Dorsolateral prefrontal cortex (tissue), 122 donors: ENCODE measurements at places on chromosomes 7 and 10. TPM values are rescaled to one million over a fixed set of nuclear protein-coding genes. Genes with fewer than 3 reads are reported as not detected.
A peak's percentile ranks its signal among the peaks of the same experiment; 100 is the strongest.

The SHTN1 gene
- 90.6 TPM for total RNA-seq

The RADIL gene
- 8.6 TPM for total RNA-seq

The LRRD1 gene
- total RNA-seq: 0.97 TPM

The PLEKHS1 gene
- not detected for total RNA-seq

The CUZD1 gene
- total RNA-seq: 2.4 TPM

The AUTS2 gene
- 65.2 TPM for total RNA-seq

The PCDH15 gene
- total RNA-seq: 13.0 TPM

The SPDYE5 gene
- not detected for total RNA-seq

- no peak for DNase-seq
These were observed 158.7 kb upstream of the LANCL2 start for GRCh38 chr7:55206235-55207029.

DNA sequence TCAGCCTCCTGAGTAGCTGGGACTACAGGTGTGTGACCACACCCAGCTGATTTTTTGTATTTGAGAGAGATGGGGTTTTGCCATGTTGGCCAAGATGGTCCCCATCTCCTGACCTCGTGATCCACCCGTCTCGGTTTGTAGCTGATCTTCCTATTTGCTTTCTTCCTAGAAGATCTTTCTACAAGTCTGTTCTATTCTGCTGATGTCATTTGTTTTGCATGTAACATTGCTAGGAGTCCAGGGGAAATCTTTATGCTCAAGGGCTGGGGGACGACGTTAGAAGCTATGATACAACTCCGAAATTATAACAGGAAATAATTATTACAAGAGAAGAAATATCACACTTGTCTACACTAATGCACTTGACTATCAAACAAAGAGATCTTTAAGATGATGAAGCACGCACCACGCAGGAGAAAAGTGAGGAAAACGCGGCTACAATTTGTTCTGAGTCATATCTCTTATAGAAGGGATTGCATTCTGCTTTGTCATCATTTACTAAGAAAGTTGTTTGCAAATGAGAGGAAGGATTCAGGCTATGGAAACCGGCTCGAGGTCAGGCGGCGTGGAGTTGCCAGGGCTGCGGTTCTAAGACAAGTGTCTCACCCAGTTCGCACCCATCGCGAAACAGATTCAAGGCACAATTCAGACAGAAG lies 103.0 kb upstream of the CARD11 start:
- no peak for DNase-seq

GRCh38 chr10:66862687-66863258 lies 63.1 kb upstream of the LRRTM3 start:
- no peak for DNase-seq

GRCh38 chr7:144470078-144470477 lies 66.6 kb upstream of the NOBOX start:
- DNase-seq: no peak

DNA sequence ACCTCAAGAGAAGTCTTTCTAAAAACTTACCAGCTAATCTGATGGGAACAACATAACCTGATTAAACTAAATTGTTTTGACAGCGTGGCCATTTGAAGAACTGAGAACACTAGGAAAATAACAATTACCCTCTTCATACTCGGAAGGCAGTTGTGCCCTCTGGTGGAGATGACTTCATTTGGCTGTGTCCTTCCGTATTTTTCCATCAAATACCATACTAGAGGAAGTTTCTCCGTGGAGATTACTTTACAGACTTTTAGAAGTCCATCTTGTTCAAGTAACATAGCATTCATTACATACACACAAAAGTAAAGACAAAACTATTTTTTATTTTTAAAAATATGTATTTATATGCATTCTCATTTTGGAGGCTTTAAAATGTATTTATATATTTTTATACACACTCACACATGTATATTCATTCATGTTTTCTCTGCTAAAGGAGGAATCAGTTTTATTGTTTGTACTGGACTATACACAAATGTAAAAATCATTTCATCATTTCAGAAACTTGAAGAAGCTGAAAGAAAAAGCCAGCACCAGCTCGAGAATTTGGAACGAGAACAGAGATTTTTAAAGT lies 25.2 kb downstream of the SMNDC1 start:
- DNase-seq: no peak

DNA sequence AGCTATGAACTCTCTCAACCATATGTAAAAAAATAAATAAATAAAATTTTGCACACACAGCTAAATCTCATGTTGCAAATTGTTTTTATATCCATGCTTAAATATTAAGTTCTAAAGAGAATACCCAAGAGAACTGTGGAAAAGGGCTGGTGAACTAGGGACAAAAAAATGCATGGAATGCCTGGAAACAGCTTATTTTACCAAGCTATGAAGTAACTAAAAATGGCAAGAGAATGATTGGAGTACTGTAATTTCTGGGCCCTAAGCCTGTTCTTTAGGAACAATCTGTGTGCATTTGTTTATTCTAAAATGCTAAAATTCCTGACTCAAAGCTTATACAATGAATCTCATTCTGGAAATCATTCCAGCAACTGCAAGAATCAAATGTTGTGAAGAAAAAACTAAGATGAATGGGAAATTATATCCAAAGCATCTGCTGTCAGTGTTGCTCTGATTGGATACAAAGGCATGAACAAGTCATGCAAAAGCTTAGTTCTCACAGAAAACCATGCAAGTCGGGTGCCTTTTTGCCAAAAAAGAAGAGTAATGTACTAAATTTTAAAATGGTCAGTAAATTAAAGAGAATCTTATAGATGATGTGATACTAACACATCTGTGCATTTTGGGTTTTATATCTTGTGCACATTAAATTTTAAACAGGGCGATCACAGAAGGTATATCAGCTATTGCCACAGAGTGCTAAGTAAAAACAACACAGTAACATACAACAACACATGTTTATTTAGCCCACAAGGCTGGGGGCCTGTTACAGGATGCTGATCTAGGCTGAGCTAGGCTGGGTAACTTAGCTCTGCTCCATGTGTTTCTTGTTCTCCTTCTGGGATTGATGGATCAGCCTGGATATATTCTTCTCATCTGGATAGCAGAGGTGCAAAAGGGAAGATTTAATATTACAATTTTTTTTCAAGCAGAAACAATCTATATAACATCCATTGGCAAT lies 453.5 kb upstream of the SEMA3A start:
- no peak for DNase-seq

GRCh38 chr10:129896136-129896859 lies 67.8 kb downstream of the EBF3 start:
- DNase-seq: peak; percentile 66

- no peak for DNase-seq
These were observed 37.2 kb downstream of the FAM13C start for GRCh38 chr10:59325116-59325515.

- no peak for DNase-seq
These were observed 8.3 kb upstream of the ABCB5 start for GRCh38 chr7:20607216-20607615.

DNA sequence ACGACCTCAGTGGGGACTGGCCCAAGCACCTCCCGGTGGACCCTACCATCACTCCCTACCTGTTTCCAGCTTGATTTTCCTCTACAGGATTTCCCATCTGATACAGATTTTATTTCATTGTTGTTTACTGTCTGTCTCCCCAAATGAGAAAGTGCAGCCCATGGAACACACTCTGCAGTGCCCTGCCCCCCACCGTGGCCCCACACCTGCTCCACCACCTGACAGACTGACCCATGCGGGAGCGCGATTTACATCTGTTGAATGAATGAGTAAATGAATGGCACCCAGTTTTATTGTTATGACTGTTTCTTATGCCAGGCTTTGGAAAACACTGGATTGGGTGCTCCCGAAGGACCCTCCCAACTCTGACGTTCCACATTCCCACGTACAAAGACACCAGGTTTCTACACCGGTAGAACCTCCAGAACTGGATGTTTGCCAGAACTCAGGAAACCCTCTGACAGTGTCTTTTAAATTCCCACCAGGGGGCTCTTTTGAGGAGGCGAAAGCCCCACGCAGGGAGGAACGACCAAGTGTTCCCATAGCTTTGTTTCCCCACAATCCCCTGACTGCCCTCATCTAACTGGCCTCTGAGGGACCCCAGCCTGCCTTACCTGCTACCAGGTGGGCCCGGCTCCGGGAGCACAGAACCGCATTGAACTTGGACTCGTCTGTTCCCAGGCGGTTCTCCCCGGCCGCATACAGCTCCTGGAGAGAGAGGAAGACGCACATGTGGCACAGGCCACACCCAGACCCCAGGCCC lies 29.0 kb downstream of the PLAC9 start:
- peak; percentile 48 for DNase-seq

- no peak for DNase-seq
These were observed 207.9 kb downstream of the PHF14 start for GRCh38 chr7:11181590-11181989.

- DNase-seq: no peak
These were observed 760 bp upstream of the PRAP1 start for GRCh38 chr10:133346413-133346812.

DNA sequence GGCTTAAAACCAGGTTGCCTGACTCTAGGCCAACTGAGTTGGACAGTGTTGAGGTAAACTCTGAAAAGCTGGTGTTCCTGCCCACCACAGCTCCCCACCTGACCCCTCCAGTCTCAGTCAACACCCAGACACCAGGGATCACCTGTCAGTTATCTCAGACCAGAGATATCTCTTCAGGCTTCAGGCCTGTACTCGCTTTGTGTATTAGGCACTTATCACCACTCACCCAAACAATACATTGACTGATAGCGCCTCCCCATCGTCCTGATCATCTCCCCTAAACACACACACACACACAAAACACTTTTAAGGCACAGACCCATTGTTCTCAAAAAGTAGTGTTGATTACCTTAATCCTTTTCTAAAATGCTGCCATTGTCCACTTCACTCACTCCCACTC lies 111.5 kb downstream of the PLCE1 start:
- no peak for DNase-seq

DNA sequence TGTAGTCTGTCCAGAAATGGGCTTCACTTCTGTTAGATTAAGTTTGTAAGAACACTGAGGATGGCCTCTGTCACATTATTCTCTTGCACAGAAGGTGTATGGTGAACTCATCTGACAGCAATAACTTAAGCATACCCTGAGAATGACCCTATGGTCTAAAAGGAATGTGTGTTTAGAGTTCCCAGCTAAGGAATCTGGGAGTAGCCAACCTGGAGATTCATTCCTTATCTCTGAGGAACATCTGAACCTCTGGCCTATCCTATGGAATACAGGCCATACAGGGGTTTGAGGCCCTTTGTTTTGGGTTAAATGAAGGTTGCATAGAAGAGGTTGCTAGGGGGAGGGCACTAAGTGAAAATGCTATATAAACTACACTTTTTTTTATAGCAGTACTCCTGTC lies 41.4 kb downstream of the LAMB4 start:
- no peak for DNase-seq

GRCh38 chr10:17586821-17587234 lies 30.3 kb downstream of the HACD1 start:
- no peak for DNase-seq
